ENCODE measurements at places on chromosomes 1 and 21.
A peak's percentile ranks its signal among the peaks of the same experiment; 100 is the strongest.

DNA sequence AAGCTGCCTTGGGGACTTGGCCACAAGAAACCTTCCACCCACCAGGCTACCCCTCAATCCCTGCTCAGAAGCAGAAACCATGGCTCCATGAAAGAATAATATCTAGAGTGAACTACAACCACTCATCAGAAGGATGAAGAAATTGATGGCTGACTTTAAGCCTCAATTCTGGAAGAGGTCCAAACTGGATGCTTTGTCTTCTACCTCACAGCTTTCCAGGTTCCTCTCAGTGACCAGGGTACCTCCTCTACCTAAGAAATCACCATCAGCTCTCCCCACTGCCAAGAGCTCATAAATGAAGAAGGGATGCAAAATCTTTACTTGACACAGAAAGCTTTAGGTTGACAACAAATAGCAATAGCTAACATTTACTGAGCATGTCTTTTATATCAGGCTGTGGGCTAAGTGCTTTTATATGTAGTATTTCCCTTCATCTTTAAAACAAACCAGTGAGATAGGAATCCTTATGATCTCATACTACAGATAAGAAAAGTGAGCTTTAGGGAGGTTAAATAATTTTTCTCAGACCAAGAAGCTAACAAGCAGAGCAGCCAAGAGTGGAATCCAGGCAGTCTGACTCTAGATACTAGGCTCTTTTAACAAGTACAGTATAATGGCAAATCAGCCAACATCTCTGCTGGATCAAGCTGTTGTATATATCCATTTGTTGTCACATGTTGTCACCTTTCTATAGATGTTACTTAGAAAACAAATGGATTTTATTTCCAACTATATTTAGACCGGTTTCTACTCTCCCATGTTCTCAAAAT is 243.0 kb upstream of the SGIP1 start:
- DNase-seq = no peak

DNA sequence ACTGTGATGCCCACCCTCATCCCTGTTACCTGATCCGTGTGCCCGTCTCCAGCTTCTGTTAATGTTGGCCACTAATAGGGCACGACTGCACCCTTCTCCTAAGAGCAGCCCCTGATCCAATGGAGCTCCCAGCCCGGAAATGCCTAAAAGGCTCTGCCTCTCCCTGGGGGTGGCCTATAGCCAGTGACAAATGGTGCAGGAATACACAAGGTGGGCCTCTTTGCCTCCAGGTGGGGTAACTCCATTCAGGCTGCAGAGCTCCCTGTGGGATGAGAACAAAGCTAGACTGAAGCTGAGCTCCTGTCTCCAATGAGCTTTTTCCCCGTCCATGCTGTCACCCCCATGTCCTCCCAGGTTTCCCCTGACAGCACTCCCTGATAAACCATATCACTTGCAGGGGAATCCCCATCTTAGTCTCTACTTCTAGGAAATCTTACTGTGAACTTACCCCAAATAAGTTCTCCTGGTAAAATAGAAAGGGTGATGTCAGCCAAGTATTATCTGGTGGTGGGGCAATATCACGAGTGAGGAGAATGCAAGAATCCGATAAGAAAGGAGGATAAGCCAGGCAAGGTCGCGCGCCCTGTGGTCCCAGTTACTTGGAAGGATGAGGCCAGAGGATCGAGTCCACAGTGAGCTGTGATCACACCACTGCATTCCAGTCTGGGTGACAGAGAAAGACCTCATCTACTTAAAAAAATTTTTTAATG is 18.6 kb downstream of the S100A7A start:
- DNase-seq = no peak

- DNase-seq = no peak
Measured at GRCh38 chr1:92655197-92655801, 129.6 kb downstream of the EVI5 start.

GRCh38 chr21:44948426-44949120 is 8.7 kb downstream of the SLX9 start:
- DNase-seq = no peak

- DNase-seq = peak; percentile 84
Measured at GRCh38 chr1:32772281-32773017, 44.7 kb downstream of the YARS1 start.

DNA sequence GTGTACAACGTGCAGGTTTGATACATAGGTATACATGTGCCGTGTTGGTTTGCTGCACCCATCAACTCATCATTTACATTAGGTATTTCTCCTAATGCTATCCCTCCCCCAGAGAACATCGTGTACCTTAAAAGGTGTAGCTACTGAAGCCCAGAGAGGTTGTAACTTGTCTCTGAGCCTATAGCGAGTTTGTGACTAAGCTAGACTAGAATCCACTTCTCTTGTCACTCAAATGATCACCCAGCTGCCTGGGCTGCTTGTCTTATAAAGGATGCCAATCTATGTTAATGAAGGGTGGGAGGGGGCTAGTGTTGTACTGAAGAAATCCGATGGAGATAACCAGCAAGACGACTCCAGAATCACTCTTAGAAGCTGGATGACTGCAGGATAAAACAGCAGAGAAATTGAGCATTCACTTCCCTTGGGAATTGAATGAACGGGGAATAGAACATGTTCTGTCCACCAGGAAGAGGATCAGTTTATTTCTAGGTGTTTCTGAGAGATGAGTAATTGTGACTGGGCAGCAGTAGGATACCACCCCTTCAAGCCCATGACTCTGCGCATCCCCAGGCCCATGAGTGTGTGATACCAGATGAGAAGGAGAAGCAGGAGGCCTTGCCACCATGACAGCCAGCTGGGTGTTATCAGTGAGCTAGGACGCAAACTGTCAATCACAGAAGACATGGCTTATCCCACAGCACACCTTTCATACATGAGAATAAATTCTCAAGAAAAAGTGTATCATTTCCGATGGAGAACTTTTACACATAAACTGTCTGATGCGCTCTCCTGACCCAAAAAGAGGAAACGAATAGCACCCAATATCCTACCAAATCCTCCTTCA is 390.4 kb downstream of the NTNG1 start:
- no peak for DNase-seq

- DNase-seq = peak; percentile 97
Measured at GRCh38 chr1:25743164-25744139, 56.5 kb upstream of the SELENON start.

DNA sequence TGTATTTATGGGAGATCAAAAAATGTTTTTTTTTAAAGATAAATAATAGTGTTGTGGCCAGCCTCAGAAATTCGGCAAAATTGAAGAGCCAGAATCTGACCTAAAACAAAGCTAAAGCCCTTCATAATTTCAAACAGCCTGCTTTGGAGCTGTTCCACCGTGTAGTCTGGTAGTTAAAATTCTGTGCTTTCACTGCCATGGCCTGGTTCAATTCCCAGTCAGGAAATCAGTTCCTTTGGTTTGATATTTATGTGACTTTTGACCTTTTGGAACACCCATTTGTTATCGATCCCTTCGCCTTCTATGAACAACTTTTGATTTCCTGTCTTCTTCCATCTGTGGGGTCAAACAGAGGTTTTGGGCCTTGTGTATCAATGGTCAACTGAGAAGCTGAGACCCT is 179.8 kb downstream of the HFM1 start:
- no peak for DNase-seq

GRCh38 chr1:13560541-13560940 is 23.1 kb upstream of the PDPN start:
- no peak for DNase-seq

GRCh38 chr1:40876891-40877290 is 14.7 kb upstream of the CITED4 start:
- DNase-seq = no peak

GRCh38 chr1:151060007-151060656 is at the start of gene MLLT11:
Gene MLLT11 (plus strand): TSS chr1:151060397. CDS start chr1:151067225, 6,828 bp downstream.
- peak; percentile 88 for DNase-seq

GRCh38 chr1:44776730-44777068 is 1.4 kb downstream of the RPS8 start:
- no peak for DNase-seq

DNA sequence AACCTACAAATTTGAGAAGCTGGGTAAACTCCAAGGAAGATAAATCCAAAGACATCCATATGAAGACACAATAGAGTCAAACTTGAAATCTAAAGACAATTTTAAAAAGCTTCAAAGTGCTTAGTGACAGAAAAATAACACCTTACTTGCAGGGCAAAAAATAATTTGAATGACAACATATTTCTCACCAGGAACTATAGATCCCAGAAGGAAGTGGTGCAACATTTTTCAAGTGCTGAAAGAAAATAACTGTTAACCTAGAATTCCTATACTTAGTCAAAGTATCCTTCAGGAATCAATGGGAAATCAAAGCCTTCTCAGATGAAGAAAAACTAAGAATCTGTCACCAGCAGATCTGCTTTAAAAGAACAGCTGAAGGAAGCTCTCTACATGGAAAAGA is 184.4 kb downstream of the HLX start:
- DNase-seq = no peak

- no peak for DNase-seq
Measured at GRCh38 chr1:224739303-224739996, 123.3 kb downstream of the CNIH3 start.

DNA sequence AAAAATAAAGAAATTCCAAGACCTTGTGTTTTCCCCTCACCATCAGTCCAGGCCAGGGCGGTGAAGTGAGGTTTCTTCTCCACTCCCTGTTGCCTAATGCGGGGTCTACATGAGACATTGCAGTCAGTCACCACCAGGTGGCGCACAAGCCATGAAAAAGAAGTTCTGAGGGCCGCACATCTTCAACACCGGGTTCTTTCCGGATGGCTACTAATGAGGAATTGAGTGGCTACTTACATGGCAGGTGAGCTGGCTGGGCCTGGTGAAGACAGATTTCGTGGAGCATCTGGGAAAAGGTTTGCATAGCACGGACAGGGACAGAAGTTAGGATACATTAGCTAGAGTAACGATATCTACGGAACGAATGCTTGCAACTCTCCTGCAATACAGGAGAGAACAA is 15.8 kb upstream of the S100A11 start:
- DNase-seq = peak; percentile 66

DNA sequence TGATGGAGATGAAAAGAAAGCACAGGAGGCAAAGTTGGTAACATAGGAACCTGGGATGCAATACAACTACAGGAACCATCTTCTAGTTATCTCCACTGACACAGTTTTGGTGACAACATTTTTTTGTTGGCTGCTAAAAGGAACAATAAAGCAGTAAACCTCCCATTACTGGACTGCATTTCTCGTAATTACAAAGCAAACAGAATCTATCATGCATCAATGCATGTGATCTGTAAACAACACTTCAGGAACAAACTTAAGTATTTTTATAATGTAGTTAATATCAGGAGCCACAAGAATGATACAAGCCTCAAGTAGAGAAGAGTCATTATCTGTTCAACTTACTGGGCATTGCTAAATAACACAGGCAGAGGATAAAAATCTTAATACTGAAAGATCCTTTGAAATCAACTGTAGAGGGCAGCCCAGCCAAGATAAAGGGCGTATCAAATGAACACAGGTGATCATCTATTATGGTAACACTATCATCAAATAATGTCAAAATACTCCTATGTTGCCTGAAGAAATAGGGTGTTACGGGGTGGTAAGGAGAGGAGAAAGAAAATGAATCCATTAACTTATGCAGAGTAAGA is 193.3 kb downstream of the EIF4G3 start:
- peak; percentile 48 for DNase-seq

GRCh38 chr1:165075725-165076370 is 280.7 kb downstream of the LMX1A start:
- peak; percentile 38 for DNase-seq

- DNase-seq = no peak
Measured at GRCh38 chr1:147486876-147487656, 54.2 kb upstream of the BCL9 start.

DNA sequence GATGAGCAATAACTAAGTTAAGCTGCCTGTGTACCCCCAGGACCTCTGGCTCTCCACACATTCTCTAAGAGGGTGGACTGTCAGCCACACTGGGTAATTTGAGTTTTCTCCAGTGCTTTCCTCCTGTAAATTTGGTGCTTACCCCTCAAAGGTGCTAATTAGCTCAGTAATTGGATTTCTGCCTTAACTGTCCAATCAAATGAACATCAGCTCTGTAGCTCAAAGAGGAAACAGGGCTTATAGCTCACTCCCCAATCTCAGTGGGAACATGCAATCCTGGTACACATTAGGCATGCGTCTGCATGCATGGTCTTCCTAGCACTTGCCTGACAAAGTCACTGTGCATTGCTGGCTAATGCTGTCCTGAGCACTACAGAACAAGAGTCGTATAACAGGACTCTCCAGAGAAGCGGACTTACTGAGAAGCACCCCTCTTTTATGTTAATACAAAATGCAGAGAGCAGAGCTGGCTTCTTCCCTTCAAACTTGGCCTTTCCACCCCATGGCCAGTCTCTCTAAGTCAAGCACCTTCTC is 110.1 kb downstream of the NTPCR start:
- DNase-seq = no peak

GRCh38 chr1:113303267-113303666 is 87.0 kb upstream of the MAGI3 start:
- no peak for DNase-seq

GRCh38 chr1:154520333-154520732 is 18.1 kb upstream of the SHE start:
- DNase-seq = peak; percentile 89

- DNase-seq = peak; percentile 95
Measured at GRCh38 chr1:153626904-153627714, at the start of gene S100A13. Gene S100A13 (minus strand): TSS chr1:153627505. CDS start chr1:153626472, 1,033 bp downstream.

DNA sequence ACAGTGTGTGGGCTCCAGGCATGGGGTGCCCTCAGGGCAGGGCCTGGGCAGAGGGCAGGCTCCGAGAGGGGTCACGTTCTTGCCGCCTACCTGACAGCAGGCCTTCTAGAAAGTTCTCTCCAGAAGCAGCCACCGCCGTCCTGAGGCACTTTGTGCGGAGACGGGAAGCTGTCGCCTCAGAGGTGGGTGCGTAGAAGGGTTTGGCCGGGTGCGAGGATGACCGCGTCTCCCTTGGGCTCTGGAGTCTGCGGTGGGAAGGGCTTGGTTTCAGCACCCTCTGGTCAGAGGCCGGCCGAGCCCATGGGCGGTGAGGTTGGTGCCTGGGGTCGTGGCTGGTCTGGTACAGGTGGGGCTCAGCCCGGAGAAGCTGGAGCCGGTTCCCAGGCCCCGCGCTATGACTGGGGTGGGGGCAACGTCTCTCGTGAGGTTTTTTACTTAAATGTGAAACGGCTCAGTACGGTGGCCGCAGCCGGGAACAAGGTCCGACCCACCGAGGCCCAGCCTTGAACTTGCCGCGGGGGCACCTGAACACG is 10.1 kb upstream of the TTLL10 start:
- no peak for DNase-seq

DNA sequence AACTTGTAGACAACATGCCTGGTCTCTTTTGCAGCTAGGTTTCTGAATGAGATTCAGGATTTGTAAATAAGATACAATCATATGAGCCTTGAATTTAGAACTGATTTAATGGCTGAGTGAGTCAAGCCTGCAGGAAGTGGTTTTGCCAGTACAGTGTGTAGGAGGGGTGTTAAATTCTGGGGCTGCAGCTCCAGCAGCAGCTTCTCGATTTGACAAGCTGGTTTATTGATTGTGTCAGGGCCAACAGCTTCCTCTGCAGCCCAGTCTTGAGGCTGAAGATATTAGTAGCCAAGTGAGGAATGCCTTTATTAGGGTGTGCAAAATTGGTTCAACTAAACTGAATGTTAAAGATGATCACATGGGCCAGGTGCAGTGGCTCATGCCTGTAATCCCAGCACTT is 11.5 kb upstream of the PLA2G5 start:
- peak; percentile 87 for DNase-seq

GRCh38 chr1:234902774-234903547 is 225.7 kb downstream of the TOMM20 start:
- DNase-seq = no peak

- DNase-seq = no peak
Measured at GRCh38 chr1:158035014-158035413, 41.6 kb downstream of the KIRREL1 start.

GRCh38 chr21:14046401-14046800 is 164.4 kb downstream of the LIPI start:
- DNase-seq = no peak

Measured in osteoblast (primary cell).